ENCODE measurements at places on chromosomes 7 and 10.

GRCh38 chr7:78406531-78406930 is 608.0 kb downstream of the PHTF2 start:
- no peak for DNase-seq

- no peak for DNase-seq
Measured at GRCh38 chr7:99733448-99733847, 1.5 kb downstream of the CYP3A7 start.

GRCh38 chr7:139582130-139582650 is 58.7 kb downstream of the CLEC2L start:
- DNase-seq, result no peak

DNA sequence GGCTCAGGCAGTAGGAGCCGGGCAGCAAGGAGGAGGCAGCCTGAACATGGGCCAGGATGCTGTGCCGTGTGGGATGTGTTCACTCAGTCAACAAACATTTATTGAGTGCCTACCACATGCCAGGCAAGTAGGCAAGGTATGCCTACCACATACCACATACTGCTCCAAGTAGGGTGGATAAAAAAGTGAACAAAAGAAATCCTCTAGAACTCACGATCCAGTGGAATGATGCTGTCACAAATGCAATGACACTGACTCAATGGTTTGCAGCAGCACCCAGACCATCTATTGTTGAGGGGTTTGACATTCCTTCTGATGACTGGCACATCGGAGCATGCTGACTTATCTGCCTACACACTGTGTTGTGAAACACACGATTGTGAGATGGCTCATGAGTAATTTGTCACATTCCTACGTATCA is 413.5 kb downstream of the NRG3 start:
- DNase-seq, result no peak

DNA sequence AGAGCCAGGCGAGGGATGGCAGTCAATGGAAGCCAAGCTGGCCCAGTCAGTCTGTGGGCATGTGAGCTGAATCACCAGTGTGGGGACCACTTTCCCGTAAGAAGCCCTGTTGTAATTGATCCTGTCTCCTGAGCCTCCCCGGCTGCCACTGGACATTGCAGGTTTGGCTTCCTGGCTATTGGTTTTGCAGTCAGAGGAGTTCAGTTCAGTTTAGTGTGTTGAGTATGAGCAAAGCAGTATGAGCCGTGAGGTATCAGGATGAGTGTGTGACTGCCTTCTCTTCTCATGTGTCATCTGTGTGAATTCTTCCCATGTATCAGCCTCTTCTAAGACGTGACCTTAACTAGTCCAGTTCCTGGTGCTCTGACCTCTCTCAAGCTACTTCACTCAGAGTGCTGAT is 227.4 kb downstream of the PRKG1 start:
- no peak for DNase-seq

Measured in right lung (tissue), 10 donors.